Sigmoid colon (tissue), 7 donors: ENCODE measurements at places on chromosomes 7 and 10. TPM values are rescaled to one million over a fixed set of nuclear protein-coding genes. Genes with fewer than 3 reads are reported as not detected.

FOXP2 gene
- total RNA-seq: 96.9 TPM

GPR15LG gene
- total RNA-seq: not detected

TEX47 gene
- not detected for total RNA-seq

CYP3A7 gene
- not detected for total RNA-seq

STRIP2 gene
- total RNA-seq: 4.4 TPM

COL28A1 gene
- total RNA-seq: 9.9 TPM

DNA sequence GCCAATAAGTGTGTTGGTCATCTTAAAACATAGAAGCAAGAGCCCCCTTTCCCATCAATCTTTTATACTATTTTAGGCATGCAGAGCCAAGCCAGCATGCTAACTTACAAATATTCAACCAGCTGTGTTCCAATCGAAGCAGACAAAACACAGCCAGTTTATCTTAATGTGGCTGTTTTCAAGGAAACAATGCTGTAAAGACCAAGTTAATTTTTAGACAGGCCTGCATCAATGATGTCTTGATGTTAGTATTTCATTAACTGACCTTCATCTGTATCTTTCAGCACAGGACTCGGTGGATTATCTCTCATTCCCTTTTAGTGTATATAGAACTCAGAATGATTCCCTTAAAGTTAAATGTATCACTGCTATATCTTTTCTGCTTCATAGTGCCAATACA lies 262.0 kb upstream of the ZWINT start:
- no peaks in the 10 kb centered on the region for H3K4me1 ChIP-seq
- no peaks in the 10 kb centered on the region for H3K27me3 ChIP-seq
- no peak for DNase-seq
- no peak overlapping the region for H3K27ac ChIP-seq
- H3K36me3 ChIP-seq: no peaks in the 10 kb centered on the region

- no peaks in the 10 kb centered on the region for H3K27me3 ChIP-seq
- H3K4me1 ChIP-seq: no peaks in the 10 kb centered on the region
- H3K36me3 ChIP-seq: no peaks in the 10 kb centered on the region
- no peak overlapping the region for H3K27ac ChIP-seq
- no peak for DNase-seq
- H3K4me3 ChIP-seq: no peak overlapping the region
Observed at GRCh38 chr10:22998091-22998490, 70.2 kb downstream of the ARMC3 start.

GRCh38 chr10:131211559-131211958 lies 100.0 kb downstream of the TCERG1L start:
- no peak for DNase-seq
- no peak overlapping the region for H3K27ac ChIP-seq
- H3K36me3 ChIP-seq: no peaks in the 10 kb centered on the region
- no peak overlapping the region for H3K4me3 ChIP-seq
- no peaks in the 10 kb centered on the region for H3K27me3 ChIP-seq

DNA sequence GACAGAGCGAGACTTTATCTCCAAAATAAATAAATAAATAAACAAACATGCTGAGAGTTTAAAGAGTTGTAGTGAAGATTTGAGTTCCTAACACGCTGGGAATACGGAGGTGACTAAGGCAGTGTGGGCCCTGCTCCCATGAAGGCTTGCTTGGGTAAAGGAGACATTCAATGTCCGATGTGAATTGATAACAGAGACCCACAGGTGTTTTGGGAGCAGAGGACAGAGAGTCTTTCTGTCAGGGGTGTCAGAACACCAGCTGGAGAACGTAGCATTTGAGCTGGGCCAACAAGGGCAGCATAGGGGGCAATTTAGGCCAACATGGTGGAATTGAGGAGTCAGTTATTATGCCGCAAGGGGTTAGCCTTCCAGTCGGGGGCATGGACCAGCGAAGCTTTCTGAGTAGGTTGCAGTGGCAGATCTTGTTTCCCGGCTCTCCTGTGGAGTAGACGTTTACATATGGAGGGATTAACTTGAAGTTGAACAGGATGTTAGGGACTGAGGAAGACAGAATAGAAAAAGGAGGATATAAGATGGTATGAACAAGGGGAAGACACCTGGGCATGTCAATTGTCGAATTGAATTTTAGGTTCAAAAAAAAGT lies 5.6 kb downstream of the PROSER2 start:
- no peak overlapping the region for H3K4me3 ChIP-seq
- peaks cover under 1% of the 10 kb centered on the region for H3K4me1 ChIP-seq
- peaks cover 14% of the 10 kb centered on the region for H3K27me3 ChIP-seq
- no peaks in the 10 kb centered on the region for H3K36me3 ChIP-seq
- H3K27ac ChIP-seq: no peak overlapping the region

DNA sequence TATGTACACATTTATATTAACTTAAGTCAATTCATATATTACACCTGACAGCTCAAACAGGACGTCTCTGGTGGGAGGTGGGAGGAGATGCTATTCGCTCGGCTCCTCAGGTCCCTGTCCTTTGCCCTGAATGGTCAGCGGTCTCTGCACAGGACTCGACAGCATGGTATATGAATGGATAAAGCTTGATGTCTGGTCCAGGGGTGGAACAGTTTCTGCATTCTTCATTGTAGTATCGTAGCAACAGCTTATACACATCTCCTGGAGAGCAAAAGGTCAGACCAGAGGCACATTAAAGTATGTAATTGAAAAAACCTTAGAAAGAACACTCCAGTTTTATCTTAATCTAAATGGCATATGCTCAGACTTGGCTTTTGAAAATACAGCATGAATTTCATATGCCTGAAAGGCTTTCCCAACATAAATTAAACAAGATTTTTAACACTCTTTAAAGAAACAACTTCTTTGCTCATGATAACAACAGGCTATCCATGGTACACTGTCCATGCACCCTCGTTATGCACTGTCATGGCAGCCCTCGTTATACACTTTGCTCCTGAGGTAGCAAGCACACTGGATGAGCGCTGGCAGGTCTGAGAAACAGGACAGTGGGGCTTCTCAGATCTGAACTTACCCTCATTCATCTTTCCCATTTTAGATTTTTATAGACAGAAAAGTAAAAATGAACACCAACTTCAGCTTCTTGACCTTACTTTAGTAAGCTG lies 57.3 kb upstream of the OGDHL start:
- H3K4me1 ChIP-seq: no peaks in the 10 kb centered on the region
- H3K27ac ChIP-seq: no peak overlapping the region
- H3K27me3 ChIP-seq: no peaks in the 10 kb centered on the region

- no peaks in the 10 kb centered on the region for H3K36me3 ChIP-seq
- no peaks in the 10 kb centered on the region for H3K27me3 ChIP-seq
- H3K4me1 ChIP-seq: no peaks in the 10 kb centered on the region
- H3K27ac ChIP-seq: no peak overlapping the region
- H3K4me3 ChIP-seq: no peak overlapping the region
Observed at GRCh38 chr7:157150882-157151281, 12.2 kb downstream of the UBE3C start.

GRCh38 chr7:121909716-121910345 lies 36.9 kb downstream of the PTPRZ1 start:
- no peaks in the 10 kb centered on the region for H3K36me3 ChIP-seq
- no peaks in the 10 kb centered on the region for H3K4me1 ChIP-seq
- no peak overlapping the region for H3K4me3 ChIP-seq
- H3K27me3 ChIP-seq: no peaks in the 10 kb centered on the region
- DNase-seq: no peak

GRCh38 chr10:92573798-92574547 lies at the start of gene IDE:
Gene IDE, minus strand, starts transcription at chr10:92574093. Its CDS starts 74 bp downstream, at chr10:92574019.
- H3K4me3 ChIP-seq: peak within 1 kb of the TSS; percentile 88
- H3K4me1 ChIP-seq: peaks cover 2% of the 10 kb centered on the region
- H3K27me3 ChIP-seq: no peaks in the 10 kb centered on the region
- peak within 1 kb of the TSS; percentile 98 for H3K27ac ChIP-seq
- peak; percentile 93 for DNase-seq

DNA sequence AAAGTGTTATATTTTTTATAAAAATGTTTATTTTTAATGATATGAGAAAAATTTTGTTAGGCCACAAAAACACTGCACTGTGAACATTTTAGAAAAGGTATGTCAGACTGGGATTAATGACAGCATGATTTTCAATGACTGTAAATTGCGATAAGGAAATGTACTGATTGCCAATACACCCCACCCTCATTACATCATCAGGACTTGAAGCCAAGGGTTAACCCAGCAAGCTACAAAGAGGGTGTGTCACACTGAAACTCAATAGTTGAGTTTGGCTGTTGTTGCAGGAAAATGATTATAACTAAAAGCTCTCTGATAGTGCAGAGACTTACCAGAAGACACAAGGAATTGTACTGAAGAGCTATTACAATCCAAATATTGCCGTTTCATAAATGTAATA lies 64.8 kb upstream of the CAPZA2 start:
- no peaks in the 10 kb centered on the region for H3K27me3 ChIP-seq
- H3K4me3 ChIP-seq: no peak overlapping the region
- H3K4me1 ChIP-seq: peaks cover 27% of the 10 kb centered on the region
- DNase-seq: no peak
- no peaks in the 10 kb centered on the region for H3K36me3 ChIP-seq

DNA sequence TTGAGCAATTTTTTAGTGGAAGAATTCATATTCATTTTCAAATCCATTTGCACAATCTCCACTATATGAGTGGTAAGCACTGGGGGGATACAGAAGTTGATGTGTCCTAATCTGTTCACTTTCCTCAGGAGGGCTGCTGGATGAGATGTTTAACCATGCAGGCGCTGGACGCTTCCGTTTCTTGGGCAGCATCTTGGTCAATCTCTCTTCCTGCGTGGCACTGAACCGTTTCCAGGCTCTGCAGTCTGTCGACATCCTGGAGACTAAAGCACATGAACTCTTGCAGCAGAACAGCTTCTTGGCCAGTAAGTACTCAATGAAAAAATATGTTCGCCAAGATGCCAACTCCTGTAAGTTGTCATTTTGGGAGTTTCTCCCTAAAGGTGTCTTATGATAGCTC lies 179.3 kb downstream of the ABCA13 start:
- no peaks in the 10 kb centered on the region for H3K27me3 ChIP-seq
- no peak overlapping the region for H3K27ac ChIP-seq
- H3K4me1 ChIP-seq: no peaks in the 10 kb centered on the region
- DNase-seq: no peak
- no peaks in the 10 kb centered on the region for H3K36me3 ChIP-seq

GRCh38 chr7:129923709-129924108 lies 29.1 kb downstream of the UBE2H start:
- H3K36me3 ChIP-seq: no peaks in the 10 kb centered on the region
- H3K4me1 ChIP-seq: peaks cover 40% of the 10 kb centered on the region
- H3K4me3 ChIP-seq: no peak overlapping the region
- no peaks in the 10 kb centered on the region for H3K27me3 ChIP-seq
